ENCODE measurements at places on chromosomes 2 and 18.

- no peak overlapping the region for H3K4me3 ChIP-seq
- no peak overlapping the region for H3K27ac ChIP-seq
- no peaks in the 10 kb centered on the region for H3K36me3 ChIP-seq
- DNase-seq: no peak
Observed at GRCh38 chr18:48637081-48637990, 98.5 kb downstream of the CTIF start.

DNA sequence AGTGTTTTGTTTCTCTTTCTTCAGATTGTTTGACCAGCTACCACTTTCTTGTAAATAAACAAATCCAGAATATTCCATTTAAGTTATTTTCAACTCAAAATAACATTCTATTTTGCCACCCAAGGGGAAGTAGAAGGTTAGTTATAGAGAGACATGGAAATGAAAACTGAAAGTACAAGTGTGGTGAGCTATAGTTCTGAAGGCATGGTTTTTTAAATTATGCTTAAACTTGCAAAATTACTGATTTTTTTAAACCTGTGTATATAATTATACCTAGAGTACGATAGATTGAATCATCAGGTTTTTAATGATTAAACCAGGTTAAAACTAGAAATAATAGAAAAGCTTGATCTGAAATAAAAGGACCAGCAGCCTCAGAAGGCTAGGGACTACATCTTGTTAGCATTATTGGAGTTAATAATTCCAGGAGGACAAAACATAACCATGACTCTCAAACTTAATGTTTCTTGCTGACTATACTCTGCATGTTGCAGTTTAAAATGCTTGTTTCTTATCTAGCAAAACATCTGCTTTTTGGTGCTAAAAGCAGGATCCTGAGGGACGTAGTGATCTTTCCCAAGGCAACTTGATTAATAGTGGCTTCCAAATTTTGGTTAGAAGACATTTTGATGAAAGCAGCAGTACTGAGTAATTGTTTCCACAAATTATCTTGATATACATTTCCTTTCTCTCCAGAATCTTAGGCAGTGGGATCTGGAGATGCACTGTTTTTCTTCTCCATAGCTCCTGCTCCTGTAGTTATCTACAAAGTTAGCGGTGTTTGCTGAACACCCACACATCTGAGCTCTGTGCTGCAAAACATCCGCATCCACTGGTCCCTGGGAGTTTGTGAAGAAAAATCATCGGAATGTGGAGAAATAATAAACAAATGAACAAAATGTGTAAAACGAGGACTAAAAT is 327.2 kb upstream of the PKDCC start:
- H3K36me3 ChIP-seq: no peaks in the 10 kb centered on the region
- DNase-seq: no peak
- H3K4me1 ChIP-seq: peaks cover 4% of the 10 kb centered on the region

- no peaks in the 10 kb centered on the region for H3K4me1 ChIP-seq
- H3K36me3 ChIP-seq: no peaks in the 10 kb centered on the region
- H3K27ac ChIP-seq: no peak within 1 kb of the TSS
- H3K4me3 ChIP-seq: no peak within 1 kb of the TSS
Observed at GRCh38 chr2:233032551-233033320, at the start of gene NEU2. Gene NEU2 (plus strand): TSS chr2:233032672. CDS start chr2:233032672, 0 bp downstream.

DNA sequence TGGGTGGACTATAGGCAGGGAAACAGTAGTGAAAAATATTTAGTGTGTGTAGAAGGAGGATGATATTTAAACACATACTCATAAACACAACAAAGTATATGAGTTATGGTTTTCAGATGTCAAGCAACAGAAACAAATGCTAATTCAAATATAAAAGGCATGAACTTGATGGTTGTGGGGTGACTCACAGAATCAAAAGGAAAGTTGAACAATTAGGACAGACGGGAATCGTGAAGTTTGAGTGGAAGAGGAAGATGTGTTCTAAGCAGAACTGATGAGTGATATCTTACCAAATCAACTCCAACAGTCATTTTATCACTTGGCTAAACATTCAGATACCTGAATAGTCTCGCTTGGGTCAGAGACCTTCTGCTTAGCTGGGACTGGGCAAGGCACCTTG is 53.6 kb upstream of the ITGA6 start:
- H3K27me3 ChIP-seq: no peaks in the 10 kb centered on the region
- no peaks in the 10 kb centered on the region for H3K4me1 ChIP-seq
- no peaks in the 10 kb centered on the region for H3K36me3 ChIP-seq
- no peak overlapping the region for H3K4me3 ChIP-seq

DNA sequence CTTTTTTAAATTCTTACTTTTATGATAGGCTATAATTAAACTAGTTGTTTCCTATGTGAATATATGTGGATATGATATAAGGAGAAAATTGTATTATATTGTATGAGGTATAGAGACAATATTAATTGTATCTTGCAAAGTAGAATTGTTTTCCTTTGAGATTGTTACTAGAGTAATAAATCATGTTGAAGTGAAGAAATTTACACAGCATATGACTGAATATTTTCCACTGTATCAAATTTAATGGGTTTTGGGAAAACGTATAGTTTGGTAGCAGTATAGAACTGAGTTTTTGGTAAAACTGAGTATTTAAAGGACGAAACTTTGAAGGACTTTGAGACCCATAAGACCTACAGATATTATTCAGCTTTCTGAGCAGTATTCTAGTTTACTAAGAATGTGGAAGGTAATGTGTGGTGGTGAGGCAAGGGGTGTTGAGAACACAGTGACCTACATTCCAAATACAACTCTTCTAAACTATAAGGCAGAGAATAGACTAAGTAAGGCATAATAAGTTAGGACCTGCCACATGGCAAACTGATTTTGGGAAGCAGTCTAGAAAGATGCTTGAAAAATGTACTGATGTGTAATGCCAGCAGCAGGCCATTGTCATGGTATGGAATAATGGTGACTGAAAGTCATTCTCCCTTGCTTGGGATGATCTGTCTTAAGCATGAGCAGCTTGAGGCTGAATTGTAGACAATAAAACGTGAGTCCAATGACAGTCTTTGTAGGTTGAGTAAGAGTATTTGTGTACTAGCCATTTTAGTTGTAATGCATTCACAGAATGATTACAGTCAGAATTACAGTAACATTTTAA is 29.6 kb downstream of the PKP4 start:
- no peaks in the 10 kb centered on the region for H3K27me3 ChIP-seq
- DNase-seq: no peak
- H3K36me3 ChIP-seq: no peaks in the 10 kb centered on the region
- H3K4me1 ChIP-seq: peaks cover 3% of the 10 kb centered on the region
- no peak overlapping the region for H3K4me3 ChIP-seq
- H3K27ac ChIP-seq: no peak overlapping the region

DNA sequence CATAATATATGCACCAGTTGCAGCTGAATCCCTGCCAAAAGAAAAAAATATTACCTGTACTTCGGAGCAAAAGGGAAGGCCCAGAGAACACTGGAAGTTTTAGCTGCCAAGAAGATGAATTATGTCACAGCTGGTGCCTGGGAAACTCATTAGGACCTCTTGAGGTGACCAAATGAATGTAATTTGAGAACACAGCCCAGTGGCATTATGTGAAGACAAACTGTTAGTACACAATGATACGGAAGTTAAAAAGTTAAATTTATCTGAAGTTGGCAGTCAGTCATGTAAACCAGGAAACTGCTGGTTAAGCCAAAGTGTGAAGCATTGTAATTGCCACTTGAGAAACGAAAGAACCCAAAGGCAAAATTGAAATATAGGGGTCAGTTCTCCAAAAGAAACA is 80.7 kb downstream of the EML4 start:
- no peaks in the 10 kb centered on the region for H3K27me3 ChIP-seq
- H3K4me3 ChIP-seq: no peak overlapping the region
- peak; percentile 11 for DNase-seq
- no peak overlapping the region for H3K27ac ChIP-seq
- H3K4me1 ChIP-seq: no peaks in the 10 kb centered on the region
- no peaks in the 10 kb centered on the region for H3K36me3 ChIP-seq

GRCh38 chr2:42567806-42568400 is 529 bp upstream of the MTA3 start:
- no peaks in the 10 kb centered on the region for H3K36me3 ChIP-seq
- H3K27me3 ChIP-seq: no peaks in the 10 kb centered on the region
- peak; percentile 87 for DNase-seq
- H3K4me1 ChIP-seq: peaks cover 4% of the 10 kb centered on the region
- peak overlapping the region; percentile 13 for H3K27ac ChIP-seq
- no peak overlapping the region for H3K4me3 ChIP-seq

DNA sequence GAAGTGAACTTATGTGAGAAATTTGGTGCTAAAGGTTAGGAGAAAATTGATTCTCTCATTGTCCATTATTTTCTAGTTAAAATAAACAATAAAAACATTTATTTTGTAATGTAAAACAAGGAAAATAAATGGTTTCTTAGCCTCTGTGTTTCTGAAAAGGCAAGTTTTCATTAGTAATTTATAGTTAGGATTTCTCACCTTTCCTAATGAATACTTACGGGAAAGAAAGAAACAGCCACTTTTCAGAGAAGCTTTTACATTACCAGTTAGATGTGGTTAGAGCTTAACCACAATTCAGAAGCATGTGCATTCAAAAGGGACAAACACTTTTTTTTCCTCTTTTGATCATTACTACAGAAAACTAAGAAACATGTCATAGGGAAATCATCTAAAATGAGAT is 18.8 kb downstream of the NEMP2 start:
- H3K27ac ChIP-seq: no peak overlapping the region
- H3K4me3 ChIP-seq: no peak overlapping the region
- no peaks in the 10 kb centered on the region for H3K4me1 ChIP-seq
- H3K36me3 ChIP-seq: no peaks in the 10 kb centered on the region
- no peaks in the 10 kb centered on the region for H3K27me3 ChIP-seq

GRCh38 chr2:74828543-74828942 is 5.4 kb upstream of the HK2 start:
- H3K27ac ChIP-seq: no peak overlapping the region
- no peaks in the 10 kb centered on the region for H3K4me1 ChIP-seq
